Vagina (tissue), 2 donors: ENCODE measurements at places on chromosomes 13 and 19.

DNA sequence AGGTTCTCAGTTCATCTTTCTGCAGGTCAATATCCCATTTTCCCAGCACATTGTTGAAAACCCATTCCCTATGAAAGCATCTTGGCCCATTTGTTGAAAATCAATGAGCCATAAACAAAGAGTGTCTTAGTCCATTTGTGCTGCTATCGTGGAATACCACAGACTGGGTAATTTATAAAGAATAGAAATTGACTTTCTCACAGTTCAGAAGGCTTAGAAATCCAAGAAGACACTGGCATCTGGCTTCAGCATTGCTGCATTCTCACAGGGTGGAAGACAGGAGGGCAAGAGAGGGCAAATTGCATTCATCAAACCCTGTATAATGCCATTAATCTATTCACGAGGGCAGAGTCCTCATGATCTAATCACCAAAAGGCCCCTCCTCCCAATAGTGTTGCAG is 34.1 kb downstream of the ZNF823 start:
- no peak for DNase-seq

DNA sequence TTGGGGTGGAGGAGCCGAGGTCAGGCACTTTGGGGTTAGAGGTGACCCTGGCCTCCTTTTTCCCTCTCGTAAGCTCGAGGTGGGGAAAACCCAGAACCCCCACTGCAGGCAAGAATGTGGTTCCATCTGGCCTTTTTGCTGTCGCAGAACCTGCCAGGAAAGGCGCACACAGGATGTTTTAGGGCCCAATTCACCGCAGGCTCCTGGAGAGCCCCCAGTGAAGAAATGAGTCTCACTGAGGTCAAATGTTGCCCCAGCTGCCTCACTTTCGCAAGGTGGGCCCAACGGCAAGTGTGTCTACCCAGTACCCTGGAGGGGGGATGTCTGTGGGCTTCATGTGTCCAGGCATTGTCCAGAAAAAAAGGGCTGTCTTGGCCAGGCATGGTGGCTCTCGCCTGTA is 61.8 kb downstream of the PEX11G start:
- no peak for DNase-seq

GRCh38 chr19:56597696-56598095 is 2.6 kb downstream of the ZNF71 start:
- no peak for DNase-seq

GRCh38 chr13:28056426-28056825 is 44.0 kb downstream of the FLT3 start:
- DNase-seq: no peak

- DNase-seq: no peak
Observed at GRCh38 chr19:8161135-8161646, 11.8 kb upstream of the FBN3 start.

GRCh38 chr13:30924721-30925120 is 7.7 kb upstream of the TEX26 start:
- DNase-seq: no peak

- DNase-seq: no peak
Observed at GRCh38 chr13:93256998-93257397, 30.4 kb downstream of the GPC6 start.
